ENCODE measurements at places on chromosomes 7 and 10.

DNA sequence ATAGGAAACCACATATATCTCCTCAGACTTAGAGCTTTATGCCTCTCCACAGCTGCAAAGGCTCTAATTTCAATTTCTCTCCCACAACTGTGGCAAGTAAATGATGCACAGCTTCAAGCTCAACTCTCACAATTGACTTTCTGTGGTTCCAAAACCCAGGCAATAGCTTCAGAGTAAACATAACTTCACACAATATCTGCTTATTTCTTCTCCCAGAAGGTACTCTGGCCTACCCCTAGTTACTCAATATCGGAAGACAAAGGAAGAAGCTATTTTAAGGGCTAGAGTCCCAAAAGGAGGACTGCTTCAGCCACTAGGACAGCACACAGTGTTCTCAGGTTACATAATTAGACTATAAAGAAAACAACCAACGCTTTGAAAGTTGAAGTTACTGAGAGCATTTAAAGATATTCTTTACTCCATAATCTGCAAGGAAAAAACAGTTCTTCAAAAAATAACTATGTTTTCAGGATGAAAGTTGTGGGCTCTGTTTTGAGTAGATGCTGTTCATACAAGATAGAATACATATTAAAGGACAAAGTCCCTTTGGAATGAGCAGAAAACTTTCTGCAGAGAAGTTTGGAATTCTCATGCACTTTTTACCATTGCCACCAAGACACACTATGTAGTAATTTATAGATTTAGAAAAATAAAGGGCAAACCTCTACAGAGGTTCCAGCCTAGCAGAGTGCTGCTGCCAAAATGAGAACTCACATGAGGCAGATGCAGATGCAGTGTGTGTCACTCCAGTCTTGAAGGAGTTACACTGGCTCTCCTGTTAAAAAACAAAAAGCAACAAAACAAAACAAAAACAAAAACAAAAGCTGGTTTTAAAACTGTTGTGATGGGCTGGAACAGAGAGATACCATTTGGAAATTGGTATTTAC is 81.8 kb downstream of the NT5C2 start:
- DNase-seq = peak; percentile 54

GRCh38 chr10:89279421-89279869 is 22.4 kb upstream of the IFIT2 start:
- peak; percentile 51 for DNase-seq

GRCh38 chr10:127117125-127117524 is 79.3 kb downstream of the INSYN2A start:
- peak; percentile 14 for DNase-seq

GRCh38 chr7:45938626-45939302 is 17.7 kb upstream of the IGFBP3 start:
- no peak for DNase-seq

- no peak for DNase-seq
These were observed 219.5 kb upstream of the AOAH start for GRCh38 chr7:36943591-36944435.

DNA sequence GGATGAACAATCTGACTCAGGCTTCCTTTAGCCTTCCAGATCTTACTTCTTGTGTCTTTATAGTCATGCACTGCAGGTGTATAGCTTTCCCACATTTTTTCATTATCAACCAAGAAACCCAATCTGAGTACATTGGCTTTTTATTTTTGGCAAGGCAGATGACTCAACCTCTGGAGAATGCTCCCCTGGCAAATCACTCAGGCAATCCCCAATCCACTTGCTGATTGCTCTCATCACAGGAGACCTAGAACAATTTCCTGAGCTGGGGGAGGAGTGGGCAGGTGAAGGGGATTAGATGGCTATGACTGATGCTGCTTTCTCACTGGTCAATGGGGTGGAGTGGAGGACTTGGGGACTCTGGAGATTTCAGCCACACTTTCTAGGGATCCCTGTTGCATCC is 134.4 kb downstream of the SLC16A9 start:
- DNase-seq = no peak

- no peak for DNase-seq
These were observed 233.0 kb downstream of the TRIL start for GRCh38 chr7:28725045-28725642.

DNA sequence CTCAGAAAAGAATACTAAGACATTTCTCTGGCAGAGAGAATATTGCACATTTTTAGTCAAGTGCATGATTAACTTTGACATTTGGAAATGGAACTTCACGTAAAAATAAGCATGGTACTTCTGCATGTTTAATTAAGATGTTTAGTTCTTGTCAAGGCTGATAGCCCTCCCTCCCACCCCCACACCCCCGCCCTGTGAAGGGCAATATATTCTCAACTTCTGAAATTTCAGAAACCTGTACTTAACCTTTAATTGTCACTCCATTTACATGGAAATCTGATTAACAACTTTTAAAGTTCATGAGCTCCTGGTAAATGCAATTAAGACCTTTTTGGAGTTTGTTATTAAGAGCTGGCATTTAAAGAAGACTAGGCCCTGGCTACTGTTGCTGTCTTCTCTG is 205.8 kb downstream of the EXOC4 start:
- DNase-seq = no peak

DNA sequence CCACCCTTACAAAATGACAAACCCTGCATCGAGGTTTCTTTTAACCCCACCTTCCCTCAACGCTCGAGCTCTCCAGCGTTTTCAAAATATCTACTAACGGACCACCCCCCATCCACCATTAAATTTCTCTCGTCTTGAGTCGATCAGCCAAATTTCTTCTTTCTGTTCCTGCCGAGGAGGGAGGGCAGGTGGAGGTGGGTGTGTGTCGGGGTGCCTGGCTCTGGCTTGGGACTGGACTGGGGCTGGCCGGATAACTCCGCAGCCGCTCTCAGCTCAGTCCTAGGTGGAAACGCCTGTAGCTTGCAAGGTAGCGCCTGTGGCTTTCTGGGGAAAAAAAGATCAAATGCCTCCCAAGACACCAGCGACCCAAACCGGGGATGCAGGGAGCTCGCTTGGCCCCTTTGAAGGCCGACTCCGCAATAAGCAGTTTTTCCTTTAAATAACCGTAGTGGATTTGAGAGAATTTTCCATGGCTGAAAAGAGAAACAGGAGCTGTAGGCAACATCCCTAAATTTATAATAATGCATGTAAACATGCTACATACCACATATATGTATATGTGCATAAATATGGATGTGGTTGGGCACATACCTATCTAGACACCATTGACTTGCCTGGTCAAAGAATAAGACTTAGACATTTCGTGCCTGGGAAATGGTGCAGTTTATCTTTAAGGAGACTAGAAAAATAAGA is 1.9 kb upstream of the TMEM178B start:
- no peak for DNase-seq

GRCh38 chr10:50551894-50552293 is 71.9 kb downstream of the SGMS1 start:
- DNase-seq = no peak

GRCh38 chr10:110833234-110833940 is 38.3 kb upstream of the PDCD4 start:
- DNase-seq = no peak

- DNase-seq = no peak
These were observed 475 bp downstream of the NEUROD6 start for GRCh38 chr7:31340051-31340450.

GRCh38 chr7:132756484-132756990 is 180.3 kb upstream of the PLXNA4 start:
- no peak for DNase-seq

DNA sequence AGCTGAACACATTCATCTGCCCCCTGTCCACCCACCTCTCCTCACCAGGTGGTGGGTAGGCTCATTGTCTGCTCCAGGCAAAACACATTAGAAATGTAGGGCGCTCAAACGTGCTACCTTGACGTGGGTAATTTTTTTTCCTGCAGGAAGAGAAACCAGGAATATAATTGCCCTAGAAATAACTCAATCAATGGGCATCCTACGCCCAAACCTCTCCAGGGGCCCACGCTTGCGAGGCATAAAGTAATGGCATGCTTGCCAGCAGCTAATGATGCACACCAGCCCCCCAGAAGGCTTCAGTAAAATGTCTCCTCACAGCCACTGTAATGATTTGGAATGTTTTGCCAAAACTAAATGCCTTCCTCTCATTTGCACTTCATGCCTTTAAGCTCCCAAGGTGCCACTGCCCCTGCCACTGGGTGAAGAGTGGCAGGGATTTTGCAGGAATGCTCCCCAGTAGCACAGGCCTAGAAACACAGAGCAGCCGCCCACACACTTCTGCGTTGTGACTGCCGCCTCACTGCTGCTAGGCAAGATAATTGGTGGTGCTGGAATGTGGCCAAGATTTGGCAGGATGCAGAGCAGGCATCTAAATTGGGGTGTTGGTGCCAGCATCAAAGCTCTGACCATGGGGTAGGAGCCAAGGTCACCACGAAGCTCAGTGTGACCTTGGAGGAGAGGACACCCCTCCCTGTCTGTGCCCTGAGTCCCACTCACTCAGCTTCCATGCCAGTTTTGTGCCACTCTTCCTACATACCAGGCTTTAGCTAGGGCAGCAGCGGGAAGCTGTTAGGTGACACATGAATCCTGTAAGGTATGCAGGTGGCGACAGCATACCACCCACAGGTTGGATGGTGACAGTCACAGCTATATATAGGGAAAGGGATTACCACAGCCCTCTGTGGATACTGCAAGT is 48.7 kb upstream of the PPP1R3C start:
- DNase-seq = no peak

GRCh38 chr7:142964502-142965246 is 2.5 kb upstream of the KEL start:
- DNase-seq = no peak

- no peak for DNase-seq
These were observed 6.5 kb downstream of the C10orf95 start for GRCh38 chr10:102444851-102445250.

GRCh38 chr7:140275069-140275965 is 98.5 kb upstream of the KDM7A start:
- DNase-seq = no peak

- no peak for DNase-seq
These were observed 419.8 kb downstream of the ANKRD7 start for GRCh38 chr7:118644346-118644745.

DNA sequence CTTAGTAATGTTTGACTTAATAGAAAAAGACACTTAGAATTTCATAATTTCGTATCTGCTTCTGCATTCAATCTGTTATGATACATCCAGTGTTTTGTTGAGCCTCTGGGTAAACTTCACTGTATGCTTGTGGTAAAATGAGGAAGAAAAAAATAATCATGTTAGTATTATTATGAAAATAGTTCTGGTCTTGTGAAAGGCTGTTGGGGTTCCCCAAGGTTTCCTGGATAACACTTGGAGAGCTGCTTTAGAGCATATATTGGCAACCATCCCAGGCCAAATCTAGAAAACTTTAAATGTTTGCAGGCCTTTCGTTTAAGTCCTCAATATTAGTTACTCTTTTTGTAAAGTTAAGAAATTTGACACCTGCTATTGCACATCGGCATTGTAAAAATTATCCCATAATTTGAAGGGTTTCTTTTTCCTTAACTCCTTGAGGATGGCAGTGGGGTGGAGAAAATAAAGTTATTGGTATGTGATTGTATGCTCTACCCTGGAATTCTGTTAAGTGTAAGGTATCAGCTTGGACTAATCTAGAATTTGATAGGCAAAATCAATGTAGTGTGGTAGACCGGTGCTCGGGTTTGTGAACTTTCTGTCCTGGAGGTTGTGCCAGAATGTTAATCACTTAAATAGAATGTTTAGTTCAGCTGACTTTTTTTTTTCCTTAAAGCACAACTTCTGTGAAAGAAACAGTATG is 54.5 kb downstream of the WAC start:
- DNase-seq = peak; percentile 16

DNA sequence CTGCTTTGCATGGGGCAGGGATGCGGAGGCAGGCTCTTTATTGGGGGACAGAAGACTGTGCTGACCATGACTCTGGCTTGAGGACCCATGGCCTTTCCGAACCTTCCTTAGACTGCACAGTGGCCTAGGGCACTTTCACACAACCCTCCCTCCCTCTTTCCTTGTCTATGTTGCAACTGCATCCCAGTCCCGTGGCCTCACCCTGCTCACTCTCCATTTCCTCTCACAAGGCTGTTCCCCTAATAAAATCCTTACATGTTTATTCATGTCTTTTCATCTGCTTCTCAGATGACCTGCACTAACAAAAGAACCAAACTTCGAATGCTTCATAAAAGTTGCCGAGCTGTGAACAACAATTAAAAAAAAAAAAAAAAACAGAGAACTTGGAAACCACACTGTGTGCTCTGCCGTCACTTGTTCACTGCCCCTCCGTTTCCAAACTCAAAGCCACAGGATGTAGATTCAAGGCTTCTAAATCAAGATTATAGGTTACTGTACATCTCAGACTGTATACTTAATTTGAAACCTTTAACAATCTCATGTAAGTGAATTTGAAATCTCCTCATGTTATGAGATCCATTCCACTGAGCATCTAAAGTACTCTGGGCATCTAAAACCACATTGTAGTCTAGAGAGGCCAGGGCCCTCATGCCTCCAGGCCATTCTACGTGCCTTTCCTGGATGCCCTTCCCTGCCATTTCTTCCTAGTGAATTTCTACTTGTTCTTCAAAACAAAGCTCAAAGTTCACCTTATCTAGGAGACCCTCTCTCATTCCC is 265.9 kb downstream of the SNX13 start:
- no peak for DNase-seq

DNA sequence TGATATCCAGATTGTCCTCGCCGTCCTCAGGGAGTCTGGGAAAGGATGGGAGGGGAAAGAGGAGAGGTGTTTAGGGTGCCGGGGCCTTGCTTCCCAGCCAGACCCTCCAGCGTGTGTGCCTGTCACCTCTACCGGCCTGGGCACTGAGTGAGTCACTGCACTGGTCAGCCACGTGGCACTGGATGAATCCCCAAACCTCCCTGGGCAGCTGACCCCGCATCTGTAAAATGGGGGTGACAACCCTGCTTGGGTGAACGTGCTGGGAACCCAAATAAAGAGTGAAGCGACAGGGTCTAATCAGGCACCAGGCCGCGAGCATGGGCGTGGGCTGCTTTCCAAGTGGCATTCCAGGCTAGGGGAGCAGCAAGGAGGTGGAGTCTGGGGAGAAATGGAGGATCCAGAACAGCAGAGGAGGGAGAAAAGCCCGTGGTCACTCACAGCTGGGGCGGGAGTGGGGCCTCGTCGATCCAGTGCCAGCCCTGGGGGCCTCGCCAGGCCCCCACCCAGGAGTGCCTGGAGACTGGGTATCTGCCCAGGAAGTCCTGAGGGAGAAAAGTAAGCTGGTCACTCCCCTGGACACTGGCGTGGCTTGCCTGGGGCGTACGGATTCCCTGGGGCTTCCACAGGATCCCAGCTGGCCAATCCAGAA is 29.7 kb downstream of the KLRG2 start:
- no peak for DNase-seq

- DNase-seq = no peak
These were observed 649 bp downstream of the IDE start for GRCh38 chr10:92573091-92573797.

- DNase-seq = peak; percentile 66
These were observed 206.1 kb upstream of the CELF2 start for GRCh38 chr10:10811562-10811961.

DNA sequence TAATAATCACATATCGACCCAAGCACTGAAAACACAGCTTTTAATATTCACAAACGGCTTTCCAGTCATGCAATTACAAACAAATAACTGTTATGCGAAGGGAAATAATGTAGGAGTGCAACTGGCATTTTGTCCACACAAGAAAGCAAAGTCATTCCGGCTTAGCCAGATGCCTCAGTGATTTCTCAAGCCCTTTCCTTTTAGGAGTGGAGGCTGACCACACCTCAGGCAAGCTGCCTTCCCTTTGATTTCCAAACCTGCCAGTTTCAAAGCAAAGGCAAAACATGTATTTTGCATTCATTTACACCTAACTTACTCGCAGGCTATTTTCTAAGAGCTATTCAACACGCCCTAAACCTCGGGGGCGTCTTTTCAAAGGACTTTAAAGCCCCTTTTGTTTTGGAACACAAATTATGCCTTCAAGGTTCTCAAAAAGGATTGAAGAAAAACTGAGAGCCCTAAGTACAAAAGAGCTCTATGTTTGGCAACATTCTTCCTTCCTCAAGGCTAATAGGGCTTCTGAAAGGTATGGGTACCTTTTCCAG is 109.6 kb downstream of the CPXM2 start:
- no peak for DNase-seq
